ENCODE measurements at places on chromosomes 11 and 22.

DNA sequence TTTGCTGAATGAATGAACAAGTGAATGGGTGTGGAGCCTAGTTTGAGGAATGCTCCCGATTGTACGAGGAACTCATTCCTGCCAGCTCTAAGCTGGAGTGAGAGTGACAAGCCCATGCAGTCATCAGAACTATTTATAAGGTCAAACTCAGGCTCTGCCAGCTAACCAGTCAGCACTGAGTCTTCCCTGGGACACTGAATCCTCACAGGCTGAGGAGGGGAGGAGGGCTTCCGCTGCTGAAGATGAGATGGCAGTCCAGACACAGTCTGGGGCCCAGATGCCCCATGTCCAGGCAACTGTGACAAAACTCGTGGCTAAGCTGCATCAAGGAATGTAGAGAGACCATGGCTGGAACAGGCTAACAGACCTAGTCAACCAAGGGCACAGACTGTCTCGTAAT is 4.0 kb downstream of the LRP4 start:
- DNase-seq = no peak

DNA sequence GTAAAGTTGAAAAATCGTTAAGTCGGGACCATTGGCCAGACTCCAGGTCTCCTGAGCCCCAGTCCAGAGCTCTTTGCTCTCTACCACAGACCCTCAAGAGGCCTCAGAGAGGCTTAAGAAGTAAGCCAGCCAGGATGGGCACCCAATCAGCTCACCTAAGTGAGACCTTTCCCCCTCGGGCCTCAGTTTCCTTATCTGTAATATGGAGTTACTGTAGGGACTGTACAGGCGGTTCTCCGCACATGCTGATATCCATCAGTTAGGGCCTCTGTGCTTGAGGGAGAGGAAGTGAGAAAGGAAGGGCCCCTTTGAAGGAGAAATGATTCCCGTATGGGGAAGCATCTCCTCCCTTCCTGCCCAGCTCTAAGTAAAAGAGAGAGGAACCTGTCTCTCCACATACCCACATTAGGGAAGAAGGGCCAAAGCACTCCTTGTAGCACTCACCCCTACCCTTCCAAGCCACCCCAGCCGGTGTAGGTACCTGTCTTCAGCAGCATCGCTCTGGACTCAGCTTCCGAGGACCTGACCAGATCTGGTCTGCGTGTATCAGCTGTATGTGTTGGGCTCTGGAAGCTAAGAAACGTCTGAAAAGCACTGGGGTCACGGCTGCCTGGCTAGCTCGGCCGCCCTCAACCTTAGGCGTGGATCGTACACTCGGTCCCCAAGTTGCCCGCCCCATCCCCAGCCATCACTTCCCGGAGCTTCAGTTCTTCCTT is 653 bp downstream of the NAGA start:
- no peak for DNase-seq

DNA sequence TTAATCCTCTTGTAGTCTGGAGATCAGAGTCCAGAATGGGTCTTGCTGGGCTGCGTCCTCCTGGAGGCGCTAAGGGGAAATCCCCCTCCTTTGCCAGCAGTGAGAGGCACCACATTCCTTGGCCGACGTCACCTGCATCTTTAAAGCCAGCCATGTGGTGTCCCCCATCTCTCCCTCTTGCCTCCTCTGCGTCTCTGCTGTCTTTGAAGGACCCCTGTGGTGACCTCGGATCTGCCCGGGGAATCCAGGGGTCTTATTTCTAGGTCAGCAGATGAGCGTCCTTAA is 27.2 kb upstream of the PARVB start:
- no peak for DNase-seq

DNA sequence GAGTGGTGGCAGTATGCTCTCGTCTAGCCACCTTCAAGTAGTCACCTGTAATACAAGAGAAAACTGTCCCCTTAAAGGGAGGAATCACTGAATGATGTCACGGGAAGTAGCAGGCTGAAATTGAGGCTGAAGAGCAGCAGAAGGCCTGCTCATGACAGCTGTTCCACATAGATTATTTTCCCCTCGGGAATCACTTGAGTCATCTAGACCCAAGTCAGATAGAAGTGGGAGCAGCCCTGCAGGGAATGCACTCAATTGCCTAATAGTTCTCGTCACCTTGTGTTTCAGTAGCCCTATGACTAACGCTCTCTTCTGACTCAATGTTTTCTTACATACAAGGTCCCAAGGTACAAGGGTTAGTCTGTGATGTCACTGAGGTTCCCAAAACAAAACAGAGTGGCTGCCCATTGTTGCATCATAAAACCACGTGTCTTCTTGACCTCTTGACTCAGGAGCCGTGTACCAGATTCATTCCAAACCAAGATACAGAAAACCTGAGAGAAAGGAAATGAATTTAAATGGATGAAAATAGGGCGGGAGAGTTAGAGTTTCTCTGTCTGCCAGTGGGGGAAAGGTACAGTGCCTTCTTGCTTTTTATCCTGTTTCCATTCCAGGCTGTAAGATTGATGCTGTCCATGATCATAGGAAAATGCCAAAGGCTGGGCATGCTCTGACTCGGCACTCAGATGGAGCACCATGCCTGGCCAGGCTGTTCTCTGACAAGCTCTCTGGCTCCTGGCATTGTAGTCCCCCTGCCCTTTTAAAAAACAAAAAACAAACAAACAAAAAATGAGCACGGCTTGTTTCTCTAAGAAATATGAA is 21.6 kb upstream of the C11orf96 start:
- DNase-seq = peak; percentile 100
